ENCODE measurements at places on chromosomes 7 and 10.
A peak's percentile ranks its signal among the peaks of the same experiment; 100 is the strongest.

- DNase-seq = no peak
Observed at GRCh38 chr10:132233501-132234085, 46.8 kb downstream of the DPYSL4 start.

DNA sequence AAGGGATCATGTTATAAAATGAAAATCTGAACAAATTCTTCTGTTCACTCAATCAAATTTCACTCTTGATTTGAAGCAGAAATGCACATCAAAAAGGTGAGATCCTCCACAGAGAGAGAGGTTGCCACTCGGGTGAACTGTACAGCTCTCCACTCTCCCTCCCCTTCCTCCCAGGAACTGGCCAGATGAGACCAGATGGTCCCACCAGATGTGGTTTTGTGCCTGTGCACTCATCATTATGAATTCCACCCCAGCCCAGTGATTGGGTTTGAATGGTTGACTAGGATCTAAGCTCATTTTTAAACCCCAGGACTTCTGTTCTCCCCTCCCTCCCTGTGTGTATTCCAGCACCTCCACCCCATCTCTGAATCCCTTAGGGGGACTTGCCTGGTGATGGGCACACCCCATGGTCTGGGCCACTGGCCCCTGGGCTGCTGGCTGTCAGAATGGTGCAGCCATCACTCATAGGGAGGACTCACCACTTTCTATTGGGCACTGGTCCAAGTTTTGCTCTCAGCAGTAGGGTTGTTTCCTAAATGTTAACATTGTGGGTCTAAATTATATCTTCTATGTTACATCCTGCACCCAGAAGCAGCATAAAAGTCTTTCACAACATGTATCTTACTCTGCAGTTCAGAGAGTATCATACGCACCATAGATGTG lies 393.1 kb downstream of the TNS3 start:
- no peak for DNase-seq

GRCh38 chr7:99021941-99022560 lies 121.9 kb downstream of the SMURF1 start:
- no peak for DNase-seq

DNA sequence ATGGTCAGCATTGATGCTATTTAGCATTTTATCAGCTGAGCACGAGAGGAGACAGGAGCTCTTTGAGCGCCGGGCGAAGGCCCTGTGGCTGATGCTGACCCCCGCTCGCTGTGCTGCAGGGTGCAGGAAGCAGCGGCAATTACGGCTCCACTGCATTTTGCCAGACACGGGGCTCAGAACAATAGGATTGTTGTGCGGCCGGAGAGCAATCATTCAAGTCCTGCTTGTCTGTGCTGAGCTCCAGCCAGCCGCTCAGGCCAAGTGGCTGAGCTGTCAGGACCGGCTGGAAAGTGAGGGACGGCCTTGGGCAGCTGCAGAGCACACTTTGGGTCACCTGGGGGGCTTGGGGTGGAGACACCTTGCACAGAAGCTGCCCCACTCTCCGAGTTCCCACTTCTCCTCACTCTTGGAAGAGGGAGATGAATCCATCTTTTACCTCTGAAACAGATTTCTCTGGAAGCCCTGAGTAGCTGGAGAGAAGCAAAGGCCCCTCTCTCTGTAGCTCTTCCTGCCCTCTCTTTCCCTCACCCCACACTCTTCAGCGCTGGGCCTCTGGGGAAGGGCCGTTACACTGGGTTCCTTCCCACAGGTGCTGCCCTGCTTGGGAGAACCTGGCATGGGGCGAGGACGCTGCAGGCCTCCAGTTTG lies 17.3 kb upstream of the ADARB2 start:
- DNase-seq = no peak

DNA sequence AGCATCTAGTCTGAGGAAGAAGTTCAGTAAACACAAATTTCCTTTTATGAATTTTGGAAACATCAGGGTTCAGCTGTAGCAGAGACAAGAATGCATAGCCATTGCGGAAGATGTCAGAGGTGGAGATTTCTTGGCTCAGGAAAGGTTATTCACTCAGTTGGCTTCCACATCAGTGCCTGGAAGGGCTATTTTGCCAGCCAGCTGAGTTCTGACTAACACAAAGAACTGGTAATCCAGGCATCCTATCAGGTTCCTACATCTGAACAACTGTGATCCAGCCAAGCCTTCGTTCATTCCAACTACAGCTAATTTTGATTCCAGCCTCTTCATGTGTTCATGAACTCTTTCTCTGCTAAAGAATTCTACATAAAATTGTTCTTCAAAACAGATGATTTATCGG lies 965.6 kb downstream of the XPNPEP1 start:
- DNase-seq = no peak

DNA sequence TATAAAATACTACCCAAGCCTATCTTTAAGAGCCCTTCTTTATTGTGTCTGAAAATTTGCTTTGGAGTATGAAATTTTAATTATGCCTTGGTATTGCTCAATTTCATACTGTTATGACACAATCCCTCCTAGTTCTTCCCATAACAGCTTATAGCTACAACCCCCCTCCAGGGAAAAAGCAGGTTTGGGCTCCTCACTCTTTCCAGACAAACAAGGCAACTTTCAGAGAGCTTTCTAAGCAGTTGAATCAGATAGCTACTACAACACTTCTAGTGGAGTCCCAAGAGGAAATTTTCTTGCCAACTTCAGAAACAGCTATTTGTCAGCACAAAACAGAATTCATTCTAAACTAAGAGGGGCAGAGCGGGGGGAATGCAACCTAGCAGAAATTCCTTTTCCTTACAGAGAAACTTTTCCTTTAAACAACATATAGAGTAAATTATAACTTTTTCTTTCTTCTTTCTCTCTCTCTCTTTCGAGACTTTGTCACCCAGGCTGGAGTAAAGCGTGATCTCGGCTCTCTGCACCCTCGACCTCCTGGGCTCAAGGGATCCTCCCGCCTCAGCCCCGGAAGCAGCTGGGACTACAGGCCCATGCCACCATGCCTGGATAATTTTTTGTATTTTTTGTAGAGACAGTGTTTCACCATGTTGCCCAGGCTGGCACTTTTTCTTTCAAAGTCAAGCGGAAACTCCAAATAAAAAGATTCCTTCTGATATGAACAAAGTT lies 26.0 kb upstream of the JMJD1C start:
- no peak for DNase-seq

- no peak for DNase-seq
Observed at GRCh38 chr10:3852147-3852904, 67.3 kb upstream of the KLF6 start.

- DNase-seq = no peak
Observed at GRCh38 chr7:35551321-35552081, 143.4 kb downstream of the HERPUD2 start.

GRCh38 chr7:2070151-2070763 lies 162.5 kb downstream of the MAD1L1 start:
- no peak for DNase-seq

- no peak for DNase-seq
Observed at GRCh38 chr10:70323138-70323696, 39.4 kb upstream of the NPFFR1 start.

DNA sequence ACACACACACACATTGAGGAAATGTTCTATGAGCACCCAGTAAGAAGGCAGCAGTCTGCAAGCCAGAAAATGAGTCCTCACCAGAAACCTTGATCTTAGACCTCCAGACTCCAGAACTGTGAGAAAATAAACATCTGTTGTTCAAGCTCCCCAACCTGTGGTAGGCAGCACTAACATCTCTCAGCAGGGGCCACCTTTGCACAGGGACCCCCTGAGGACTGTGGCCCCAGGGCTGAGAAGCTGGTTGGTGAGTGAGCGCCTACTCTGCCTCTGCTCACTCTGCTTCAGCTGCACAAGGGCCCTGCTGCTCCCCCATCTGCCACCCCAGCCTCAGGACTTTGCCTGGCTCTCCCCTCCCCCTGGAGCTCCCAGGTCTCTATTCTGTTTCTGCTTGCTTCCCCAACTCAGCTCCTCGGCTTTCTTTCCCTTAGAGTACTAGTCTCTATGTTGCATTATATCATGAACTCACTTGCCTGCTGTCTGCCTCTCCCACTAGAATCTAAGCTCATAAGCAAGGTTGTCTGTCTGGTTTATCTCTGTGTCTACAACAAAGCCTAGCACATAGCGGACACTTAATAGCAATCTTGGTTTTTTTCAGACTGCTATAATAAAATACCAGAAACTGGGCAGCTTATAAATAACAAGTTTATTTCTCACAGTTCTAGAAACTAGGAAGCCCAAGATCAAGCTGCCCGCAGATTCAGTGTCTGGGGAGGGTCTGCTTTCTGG lies 40.4 kb upstream of the PRLHR start:
- DNase-seq = no peak

- DNase-seq = no peak
Observed at GRCh38 chr10:63058236-63058635, 74.9 kb upstream of the NRBF2 start.

- DNase-seq = no peak
Observed at GRCh38 chr7:155709453-155709852, 65.0 kb downstream of the RBM33 start.

DNA sequence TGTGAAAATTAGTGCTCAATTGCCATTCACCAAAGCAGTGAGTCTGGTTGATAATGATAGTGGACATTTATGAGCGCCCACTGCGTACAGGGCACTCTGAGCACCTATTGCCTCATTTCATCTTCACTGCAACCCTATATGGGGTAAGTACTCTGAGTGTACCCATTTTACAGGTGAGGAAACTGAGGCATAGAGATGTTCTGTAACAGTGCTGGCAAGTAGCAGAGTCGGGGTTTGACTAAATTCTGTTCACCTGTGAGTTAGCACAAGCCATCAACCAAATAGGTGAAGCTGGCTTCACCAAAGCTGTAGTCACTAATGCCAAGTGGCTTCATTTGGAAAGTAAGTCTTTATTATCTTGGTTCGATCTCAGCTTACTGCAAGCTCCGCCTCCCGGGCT lies 135.8 kb downstream of the SPAG6 start:
- DNase-seq = no peak

- no peak for DNase-seq
Observed at GRCh38 chr7:8161364-8161828, 100.6 kb downstream of the ICA1 start.

DNA sequence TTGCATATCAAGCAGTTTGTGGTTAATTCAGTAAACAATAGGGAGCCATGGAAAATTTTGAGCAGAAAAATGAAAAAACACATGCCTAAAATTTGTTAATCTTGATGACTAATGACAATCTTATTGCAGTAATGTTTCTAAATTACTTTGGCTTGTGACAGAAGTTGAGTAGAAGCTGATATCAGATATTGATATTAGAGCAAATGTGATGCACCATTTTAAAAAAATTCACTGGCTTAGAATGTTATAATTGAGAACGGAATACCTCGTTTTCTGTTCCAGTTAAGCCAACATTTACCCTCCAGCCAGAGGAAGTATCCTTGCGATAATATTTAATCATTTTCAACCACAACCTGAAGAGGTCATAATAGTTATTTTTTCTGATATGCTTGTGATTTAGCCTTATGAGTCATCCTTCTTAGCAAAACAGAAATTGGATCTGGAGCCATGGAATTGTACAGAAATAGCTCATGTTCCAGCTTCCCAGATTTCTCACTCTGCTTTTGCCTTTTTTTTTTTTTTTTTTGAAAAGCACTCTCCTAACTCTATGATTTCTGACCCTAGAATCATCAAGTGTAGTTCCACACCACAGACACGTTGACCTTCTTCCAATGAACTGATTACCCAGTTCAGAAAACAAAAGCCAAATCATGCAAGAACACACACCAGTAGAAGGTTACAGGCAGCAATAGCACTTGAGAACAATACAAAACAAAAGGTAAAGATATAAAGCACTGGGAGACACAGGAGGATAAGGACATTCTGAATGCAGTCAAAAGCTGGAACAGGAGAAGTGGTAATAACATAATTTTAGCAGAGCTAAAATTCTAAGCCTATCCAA lies 96.8 kb upstream of the PHYHIPL start:
- DNase-seq = no peak

- no peak for DNase-seq
Observed at GRCh38 chr10:84583501-84583900, 255.1 kb downstream of the CCSER2 start.

GRCh38 chr7:42479816-42480633 lies 243.0 kb upstream of the GLI3 start:
- DNase-seq = no peak

DNA sequence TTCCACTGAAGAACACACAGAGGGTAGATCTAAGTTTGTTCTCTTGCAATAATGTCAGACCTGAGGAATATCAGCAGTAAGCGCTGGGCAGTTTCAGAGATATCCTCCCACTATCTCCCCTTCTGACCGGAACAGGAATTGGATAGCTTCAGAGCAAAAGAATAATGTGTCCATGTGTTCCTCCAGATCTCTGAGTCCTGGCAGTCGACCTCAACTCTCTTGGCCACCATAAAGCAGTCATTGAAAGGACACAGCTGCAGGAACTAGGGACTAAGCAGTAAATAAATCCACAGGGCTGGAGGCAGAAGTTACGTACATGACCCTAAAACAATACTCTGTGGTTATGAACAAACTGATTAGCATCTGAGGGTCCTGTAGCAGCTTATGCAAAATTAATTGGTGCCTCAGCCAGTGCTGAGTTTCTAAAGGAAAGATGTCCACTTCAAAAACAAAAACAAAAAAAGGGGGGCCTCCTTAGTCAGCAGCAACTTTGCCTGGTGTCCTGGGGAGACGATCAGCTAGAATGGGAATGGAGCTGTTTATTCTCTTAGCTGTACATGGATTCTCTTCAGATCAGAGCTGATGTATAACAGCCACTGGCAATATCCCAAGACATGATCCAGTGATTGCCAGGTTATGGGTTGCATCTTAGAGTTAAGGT lies 6.4 kb upstream of the PRTFDC1 start:
- DNase-seq = no peak

GRCh38 chr7:42189535-42189934 lies 47.5 kb downstream of the GLI3 start:
- no peak for DNase-seq

DNA sequence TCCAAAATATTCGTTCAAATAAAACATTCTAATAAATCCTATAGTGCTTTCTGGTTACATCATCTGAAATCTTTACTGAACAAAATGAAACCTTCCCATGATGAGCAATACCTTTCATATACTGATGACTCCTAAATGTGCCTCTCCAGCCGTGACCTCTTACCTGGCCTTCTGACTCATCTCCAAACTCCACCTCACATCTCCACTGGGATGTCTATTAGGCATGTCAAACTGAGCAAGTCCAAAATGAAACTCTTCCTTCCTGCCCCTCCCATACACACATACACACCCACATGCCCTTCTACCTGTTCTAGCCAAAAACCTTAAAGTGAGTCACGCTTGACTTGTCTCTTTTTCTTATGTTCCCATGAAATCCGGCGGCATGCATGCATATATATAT lies 22.9 kb downstream of the GSAP start:
- peak; percentile 7 for DNase-seq

GRCh38 chr10:99658622-99659030 lies 683 bp upstream of the ENTPD7 start:
- DNase-seq = no peak

DNA sequence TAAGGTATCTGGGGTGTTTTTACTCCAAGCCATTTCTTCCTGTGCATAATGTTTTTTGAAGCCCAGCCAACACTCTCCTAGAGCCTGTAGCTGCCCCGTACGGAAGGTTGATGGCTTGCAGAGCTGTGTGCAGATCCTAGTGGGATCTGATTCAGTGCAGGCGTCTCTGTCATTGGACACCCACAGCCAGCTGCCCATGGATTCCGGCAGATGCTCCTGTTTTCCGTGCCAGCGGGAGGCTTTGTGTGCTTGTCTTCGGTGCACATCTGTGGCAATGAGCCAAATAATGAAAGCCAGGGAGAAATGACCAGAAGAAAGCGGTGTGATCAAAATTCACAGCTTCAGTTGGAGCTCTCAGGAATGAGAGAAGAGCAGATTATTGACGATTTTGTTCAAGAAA lies 426.4 kb downstream of the TYW1 start:
- no peak for DNase-seq

GRCh38 chr10:45433716-45434469 lies 59.9 kb downstream of the ALOX5 start:
- DNase-seq = no peak
